ENCODE measurements at places on chromosomes 4 and X.

- DNase-seq = no peak
Measured at GRCh38 chr4:87054900-87055299, 120.1 kb downstream of the AFF1 start.

DNA sequence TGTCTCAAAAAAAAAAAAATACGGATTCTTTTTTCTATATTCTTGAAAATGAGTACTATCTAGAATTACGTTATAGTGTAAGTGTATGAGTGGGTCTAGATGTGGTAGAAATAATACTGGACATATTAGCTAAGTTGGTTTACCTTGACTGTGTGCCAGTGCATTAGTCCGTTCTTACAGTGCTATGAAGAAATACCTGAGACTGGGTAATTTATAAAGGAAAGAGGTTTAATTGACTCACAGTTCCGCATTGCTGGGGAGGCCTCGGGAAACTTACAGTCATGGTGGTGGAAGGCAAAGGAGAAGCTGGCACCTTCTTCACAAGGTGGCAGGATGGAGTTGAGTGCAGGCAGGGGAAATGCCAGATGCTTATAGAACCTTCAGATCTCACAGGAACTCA lies 92.4 kb downstream of the ARHGAP10 start:
- DNase-seq = no peak

DNA sequence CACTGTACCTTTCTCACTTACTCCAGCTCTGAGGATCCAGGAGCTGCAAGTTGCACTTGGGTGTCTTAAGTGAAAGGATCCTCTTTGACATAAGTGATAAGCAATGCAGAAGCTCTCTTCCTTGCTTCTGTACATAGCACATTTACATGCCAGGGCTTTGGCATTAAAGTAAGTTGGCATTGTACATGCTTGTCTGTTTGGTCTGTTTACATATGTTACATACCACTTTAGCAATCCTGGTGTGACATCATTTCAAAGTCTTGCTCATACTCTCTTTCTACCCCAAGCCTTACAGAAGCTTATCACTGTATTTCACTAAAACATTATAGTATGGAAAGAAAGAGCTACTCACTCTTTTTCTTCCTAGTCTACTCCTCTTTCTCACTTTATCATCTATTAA lies 2548.3 kb downstream of the ARAP2 start:
- DNase-seq = no peak

DNA sequence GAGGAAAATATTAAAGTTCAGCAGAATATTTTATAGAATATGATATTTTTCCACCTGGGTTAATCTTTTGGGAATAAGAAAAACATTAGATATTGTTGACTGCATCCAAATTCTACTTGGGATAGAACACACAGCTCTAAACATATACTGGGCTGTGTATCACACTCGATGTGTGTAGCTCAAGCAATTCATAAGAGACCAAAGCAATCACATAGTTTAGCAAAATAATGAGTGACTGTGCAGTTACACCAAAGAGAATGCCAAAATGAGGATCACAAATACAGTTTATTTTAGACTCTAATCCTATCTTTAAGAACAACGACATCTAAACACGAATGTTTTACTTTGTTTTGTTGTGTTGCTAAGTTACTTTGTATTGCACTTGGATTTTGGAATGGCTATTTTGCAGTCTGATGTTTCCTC lies 101.2 kb downstream of the CBR4 start:
- DNase-seq = no peak

GRCh38 chr4:176448761-176449160 lies 129.0 kb downstream of the SPCS3 start:
- no peak for DNase-seq

- DNase-seq = no peak
Measured at GRCh38 chr4:19438233-19438632, 813.5 kb upstream of the SLIT2 start.

- DNase-seq = peak; percentile 77
Measured at GRCh38 chr4:52545099-52546069, 113.7 kb downstream of the USP46 start.

GRCh38 chr4:185911556-185912064 lies 99.6 kb upstream of the SORBS2 start:
- no peak for DNase-seq

GRCh38 chr4:31998807-31999206 lies 1278.6 kb downstream of the PCDH7 start:
- DNase-seq = no peak

GRCh38 chr4:36172656-36173055 lies 71.7 kb downstream of the ARAP2 start:
- DNase-seq = no peak

- DNase-seq = no peak
Measured at GRCh38 chr4:82017680-82018079, 356.1 kb downstream of the HNRNPD start.

DNA sequence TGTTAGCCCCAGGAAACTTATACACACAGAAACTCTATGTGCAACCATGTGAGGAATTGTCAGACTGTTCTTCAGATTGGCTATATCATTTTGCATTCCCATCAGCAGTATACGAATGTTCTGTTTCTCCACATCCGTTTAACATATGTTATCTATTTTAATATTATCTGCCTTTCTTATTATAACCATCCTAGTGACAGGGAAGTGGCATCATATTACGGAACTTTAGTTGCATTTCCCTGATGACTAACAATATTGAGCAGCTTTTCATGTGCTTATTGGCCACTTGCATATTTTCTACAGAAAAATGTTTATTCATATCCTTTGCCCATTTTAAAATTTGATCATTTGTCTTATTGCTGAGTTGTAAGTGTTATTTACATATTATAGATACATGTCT lies 36.5 kb upstream of the IL15 start:
- DNase-seq = no peak

DNA sequence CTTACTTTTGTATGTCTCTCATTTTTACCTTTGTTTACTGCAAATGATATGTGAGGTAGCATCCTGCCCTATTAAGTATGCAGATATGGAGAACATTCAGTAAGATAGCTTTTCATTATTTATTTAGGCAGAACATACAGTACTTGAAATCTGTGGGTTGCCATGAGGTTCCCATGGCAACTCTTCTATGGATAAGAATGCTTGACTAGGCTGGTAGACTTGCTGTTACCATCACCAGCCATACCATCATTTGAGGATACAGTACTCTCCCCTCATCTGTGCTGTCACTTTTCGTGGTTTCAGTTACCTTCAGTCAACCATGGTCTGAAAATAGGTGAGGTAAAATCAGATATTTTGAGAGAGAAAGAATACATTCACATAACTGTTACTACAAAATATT lies 56.7 kb downstream of the NAF1 start:
- DNase-seq = no peak

DNA sequence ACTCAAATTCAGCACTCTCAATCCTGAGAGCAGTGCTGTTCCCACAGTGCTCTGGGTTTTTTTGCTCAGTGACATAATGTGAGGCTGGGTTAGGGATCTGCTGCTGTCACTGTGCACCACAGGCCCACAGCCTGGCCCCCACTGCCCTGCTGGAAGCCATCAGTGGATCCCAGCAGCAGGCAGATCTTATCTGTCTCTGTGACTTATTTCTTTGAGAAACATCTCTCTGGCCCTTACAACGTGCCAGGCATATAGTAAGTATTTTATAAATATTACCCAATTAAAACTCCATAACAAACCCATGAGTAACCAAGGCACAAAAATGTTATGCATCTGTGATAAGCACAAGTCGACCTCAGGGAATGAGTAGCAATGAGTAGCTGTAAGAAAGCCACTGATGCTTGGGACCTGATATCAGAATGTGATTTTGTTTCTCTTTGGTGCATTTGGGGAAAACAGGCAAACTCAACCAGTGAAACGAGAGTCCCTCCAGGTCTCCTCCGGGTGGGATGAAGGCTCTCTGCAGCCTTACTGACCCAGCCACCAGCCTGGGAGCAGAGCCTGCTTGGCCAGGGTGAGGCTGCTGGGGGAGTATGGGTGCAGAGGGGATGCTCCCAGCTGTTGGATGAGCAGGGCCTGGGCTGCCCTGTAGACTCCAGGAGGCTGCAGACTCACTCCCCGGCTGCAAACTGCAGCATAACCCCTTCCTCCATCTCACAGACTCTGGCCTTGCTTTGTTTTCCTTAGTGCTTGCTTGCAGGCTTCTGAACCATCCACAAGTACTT lies 172.7 kb upstream of the LNX1 start:
- DNase-seq = no peak

GRCh38 chr4:10192331-10192730 lies 75.7 kb upstream of the WDR1 start:
- no peak for DNase-seq

GRCh38 chr4:187366530-187366929 lies 629.0 kb upstream of the ZFP42 start:
- no peak for DNase-seq

GRCh38 chrX:152637649-152638442 lies at the start of gene GABRQ:
Gene GABRQ, plus strand, starts transcription at chrX:152637895. Its CDS starts 308 bp downstream, at chrX:152638203.
- peak; percentile 7 for DNase-seq

- DNase-seq = no peak
Measured at GRCh38 chr4:25540734-25541133, 114.9 kb upstream of the SLC34A2 start.

DNA sequence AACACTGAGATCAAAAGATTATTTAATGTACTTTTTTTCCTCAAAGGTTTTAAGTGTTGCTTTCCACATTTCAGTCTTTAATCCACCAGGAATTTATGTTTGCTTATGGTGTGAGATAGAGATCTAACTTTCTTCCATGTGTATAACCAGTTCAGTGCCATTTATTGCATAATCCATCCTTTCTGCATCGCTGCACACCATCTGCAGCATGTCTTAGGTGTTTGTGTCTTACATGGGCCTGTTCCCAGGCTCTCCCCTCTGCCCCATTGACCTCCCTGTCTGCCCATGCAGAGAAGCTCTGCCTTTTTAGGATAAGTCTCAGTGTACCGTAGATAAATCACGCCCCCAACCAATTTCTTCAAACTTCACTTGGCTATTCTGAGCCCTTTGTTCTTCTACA lies 30.3 kb downstream of the NSDHL start:
- DNase-seq = no peak

- no peak for DNase-seq
Measured at GRCh38 chrX:68938244-68939004, 109.6 kb downstream of the EFNB1 start.

GRCh38 chrX:131840799-131841495 lies 182.2 kb upstream of the STK26 start:
- DNase-seq = no peak

- peak; percentile 10 for DNase-seq
Measured at GRCh38 chrX:45621376-45622041, 420.8 kb upstream of the DIPK2B start.

DNA sequence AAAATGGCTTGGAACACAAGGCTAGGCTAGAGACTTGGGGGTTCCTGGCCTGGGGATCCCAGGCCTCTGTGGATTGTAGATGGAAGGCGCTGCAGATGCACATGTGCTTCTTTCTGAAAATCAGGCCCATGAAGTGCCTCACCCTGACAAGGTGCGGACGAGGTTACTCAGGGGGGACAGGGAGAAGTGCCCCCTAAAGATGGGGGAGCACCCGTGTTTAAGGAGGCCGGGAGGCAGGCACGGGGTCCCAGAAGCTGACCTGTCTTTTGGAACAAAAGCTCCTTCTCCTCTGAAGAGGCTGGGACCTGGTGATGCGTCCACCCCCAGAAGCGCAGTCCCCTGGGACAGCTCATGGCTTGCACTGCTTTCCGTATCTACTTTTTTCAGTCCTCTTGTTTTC lies 2.4 kb downstream of the PDZD4 start:
- no peak for DNase-seq

DNA sequence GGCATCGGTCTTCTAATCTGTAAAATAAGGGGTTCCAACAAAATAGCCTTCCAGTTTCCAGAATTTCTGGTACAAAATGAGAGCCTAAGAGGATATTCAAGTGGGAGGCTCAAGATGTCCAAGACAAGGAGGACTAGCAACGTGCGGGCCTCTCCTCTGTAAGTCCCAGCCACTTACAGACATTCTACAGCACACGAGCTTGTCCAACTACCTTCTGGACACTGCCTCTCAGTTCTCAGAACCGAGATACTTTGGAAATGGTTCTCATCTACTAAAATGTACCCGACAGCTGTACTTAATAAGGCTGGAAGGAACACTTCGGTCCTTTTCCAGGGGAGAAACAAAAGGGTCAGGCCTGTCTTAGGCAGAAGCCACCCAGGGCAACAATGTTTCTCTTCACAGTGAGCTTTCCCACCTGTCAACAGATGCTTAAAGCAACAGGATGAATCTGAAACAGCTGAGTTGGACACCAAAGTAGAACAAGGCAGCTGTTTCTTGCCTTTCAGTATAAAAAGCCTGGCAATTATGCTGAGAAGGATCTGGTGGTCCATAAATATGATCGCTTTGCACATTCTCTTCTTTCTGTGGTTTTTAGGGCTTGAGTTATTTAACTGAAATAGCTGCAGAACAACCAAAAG lies 127.0 kb downstream of the HS6ST2 start:
- DNase-seq = no peak

DNA sequence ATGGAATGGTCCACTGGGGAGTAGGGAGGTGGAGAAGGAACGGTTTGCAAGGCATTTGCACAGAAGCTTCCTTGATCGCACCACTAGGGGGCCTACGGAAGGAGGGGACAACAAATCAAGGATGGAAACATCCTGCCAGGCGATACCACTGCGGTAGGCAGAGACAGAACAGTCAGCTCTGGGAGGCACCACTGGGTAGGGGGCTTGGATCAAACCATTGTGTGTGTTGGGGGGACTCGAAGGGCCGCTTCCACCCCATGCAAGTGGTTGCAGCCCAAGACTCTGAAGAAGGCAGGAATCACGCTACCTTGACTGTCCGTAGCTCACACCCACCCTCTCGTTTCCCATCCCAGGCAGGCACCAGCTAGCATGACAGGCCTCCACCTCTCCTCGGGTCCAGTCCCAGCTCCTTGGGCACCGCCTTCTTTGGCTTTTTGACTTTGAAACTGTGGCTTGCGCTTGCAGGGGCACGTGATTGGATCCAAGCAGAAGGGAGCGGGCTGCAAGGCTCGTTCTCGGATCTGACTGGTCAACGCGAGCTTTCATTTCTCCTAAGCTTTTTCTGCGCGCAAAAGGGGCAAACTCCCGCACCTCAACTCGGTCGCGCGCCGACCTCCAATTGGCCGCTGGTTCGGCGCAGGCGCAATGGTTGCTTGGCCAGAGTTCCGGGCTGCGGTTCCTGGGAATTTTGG lies 28.4 kb downstream of the GAGE1 start:
- DNase-seq = peak; percentile 24

- DNase-seq = no peak
Measured at GRCh38 chr4:151824656-151825055, 63.8 kb upstream of the GATB start.

- peak; percentile 7 for DNase-seq
Measured at GRCh38 chr4:70183168-70183939, 12.2 kb upstream of the ODAM start.

DNA sequence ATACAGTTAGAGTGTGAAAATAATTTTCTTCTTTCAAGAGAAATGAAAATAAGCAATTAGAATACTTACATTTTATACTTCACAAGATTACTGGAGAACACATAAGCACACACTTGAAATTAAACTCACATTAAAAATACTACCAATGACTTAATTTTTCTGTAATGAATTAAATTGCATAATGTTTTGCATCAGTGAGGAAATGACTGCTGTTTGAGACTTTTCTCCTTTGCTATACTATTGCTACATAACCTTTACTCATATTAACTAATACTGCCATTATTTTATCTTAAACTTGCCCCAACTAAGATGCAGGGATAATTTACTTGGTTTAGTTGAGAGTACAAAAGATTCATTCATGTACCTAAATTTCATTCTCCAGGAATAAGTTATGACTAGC lies 590.9 kb downstream of the ARAP2 start:
- DNase-seq = no peak

GRCh38 chr4:130545596-130545995 lies 1449.6 kb downstream of the C4orf33 start:
- no peak for DNase-seq
